Right lobe of liver (tissue), 6 donors: ENCODE measurements at places on chromosomes 1 and 21. TPM values are rescaled to one million over a fixed set of nuclear protein-coding genes. Genes with fewer than 3 reads are reported as not detected.

The COL24A1 gene
- total RNA-seq: not detected

The RGS16 gene
- 0.87 TPM for total RNA-seq

- DNase-seq: no peak
These were observed 63.2 kb downstream of the FOXD2 start for GRCh38 chr1:47501069-47501468.

DNA sequence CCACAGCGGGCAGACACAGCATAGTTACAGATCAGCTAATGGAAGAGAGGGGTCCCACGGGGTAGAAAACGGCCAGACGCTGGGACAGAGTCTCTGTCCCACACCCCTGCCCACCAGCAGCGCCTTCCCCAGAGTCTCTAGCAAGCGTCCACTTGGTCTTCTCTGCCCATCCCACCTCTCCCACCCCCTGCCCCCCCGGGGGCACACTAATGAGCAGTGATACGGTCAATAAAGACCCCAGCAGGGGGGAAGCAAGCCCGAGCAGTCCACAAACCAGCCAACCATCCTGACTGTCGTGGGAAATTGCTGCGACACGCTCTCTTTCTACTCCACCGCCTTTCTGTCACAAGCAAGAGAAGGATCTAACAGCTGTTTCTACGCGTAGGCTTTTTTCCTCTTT lies 374.7 kb downstream of the NPHP4 start:
- DNase-seq: no peak

GRCh38 chr1:116115476-116116439 lies 4.6 kb downstream of the MAB21L3 start:
- DNase-seq: no peak

GRCh38 chr1:31460027-31460426 lies 47.0 kb downstream of the SERINC2 start:
- no peak for DNase-seq

- DNase-seq: no peak
These were observed 52.7 kb downstream of the DIRAS3 start for GRCh38 chr1:67997746-67998145.

DNA sequence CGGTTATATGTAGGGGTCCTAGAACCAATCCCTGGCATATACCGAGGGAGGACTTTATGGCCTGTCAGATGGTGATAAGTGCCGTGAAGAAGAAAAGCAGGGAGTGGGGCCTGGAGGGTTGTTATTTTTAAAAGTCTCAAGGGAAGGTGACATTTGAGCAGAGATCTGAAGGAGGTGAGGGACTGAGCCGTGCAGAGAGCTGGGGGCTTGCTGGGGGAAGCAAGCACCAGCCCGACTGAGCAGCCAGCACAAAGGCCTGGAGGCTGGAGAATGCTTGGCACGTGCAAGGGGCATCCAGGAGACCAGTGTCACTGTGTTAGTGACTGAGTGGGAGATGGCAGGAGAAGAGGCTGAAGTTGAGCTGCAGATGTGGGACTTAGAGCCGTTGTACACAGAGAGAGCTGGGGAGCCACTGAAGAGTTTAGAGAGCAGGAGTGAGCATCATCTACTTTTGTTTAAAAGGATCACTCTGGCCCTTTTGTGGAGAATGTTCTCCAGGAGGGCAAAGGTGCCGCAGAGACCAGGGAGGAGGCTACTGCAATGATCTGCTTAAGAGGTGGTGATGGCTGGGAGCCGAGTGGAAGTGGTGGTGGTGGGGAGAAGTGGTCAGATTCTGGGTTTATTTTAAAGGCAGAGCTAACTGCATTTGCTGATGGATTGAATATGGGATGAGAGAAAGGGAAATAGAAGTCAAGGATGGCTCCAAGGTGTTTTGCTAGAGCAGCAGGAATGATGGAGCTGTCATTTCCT lies 31.2 kb downstream of the PTPRU start:
- DNase-seq: no peak

GRCh38 chr1:57404884-57405283 lies 19.0 kb downstream of the DAB1 start:
- no peak for DNase-seq

DNA sequence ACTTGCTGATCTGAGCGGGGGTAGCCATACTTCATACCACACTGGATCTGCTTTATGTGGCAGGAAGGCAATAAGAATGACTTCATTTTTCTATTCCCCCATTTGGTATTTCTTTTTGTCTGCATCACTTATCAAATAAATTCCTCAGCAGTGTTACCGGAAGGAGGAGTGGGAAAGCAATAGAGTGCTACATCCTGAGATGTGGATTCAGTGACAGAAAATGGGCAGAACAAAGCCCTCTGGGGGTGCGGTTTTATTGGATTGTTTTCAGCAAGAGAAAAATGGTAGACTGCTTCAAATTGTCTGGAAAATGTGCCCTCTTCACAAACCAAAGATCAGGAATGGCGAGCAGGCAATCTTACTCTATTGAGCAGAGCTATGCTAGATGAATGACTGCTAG lies 751.9 kb upstream of the NEGR1 start:
- no peak for DNase-seq

DNA sequence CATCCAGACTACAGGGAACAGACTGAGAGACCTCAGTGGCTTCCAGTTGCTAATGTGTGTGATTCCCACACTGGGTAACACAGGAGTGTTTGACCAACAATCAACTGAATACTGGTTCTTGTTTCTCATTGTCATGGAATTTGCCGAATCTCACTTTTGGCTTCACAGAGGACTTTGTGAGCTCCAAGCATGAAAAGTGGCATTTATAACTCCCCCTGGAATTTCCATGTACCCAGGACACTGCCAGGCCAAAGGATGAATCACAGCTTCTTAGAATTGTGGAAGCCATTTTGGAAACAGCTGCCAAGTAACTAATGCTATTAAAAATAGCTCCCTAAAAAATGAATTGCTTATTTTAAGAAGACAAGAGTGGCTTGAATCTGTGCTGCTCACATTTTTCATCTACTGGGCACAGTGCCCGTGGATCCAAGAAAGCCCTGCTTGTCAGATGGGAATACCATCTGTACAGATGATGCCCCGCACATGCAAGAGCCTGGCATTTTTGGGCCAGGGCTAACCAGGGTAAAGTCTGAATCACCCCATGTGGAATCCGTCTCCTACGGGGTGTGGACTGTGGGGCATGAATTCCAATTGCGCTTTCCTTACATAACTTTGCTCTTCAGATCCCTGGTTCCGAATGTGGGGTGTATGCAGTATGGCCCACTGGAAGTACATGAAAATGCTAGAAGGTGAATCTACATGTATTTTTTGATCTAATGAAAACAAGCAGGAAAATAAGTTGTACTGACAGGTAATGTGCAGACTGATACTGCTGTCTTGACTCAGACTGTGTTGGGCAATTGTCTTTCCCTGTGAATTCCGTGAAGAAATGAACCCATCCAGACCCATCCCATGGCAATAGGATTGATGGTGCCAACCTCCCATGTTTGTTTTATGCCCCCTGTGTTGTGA lies 487.3 kb downstream of the SIPA1L2 start:
- DNase-seq: no peak

GRCh38 chr1:52727956-52728656 lies 1.9 kb downstream of the ZYG11B start:
- DNase-seq: no peak

DNA sequence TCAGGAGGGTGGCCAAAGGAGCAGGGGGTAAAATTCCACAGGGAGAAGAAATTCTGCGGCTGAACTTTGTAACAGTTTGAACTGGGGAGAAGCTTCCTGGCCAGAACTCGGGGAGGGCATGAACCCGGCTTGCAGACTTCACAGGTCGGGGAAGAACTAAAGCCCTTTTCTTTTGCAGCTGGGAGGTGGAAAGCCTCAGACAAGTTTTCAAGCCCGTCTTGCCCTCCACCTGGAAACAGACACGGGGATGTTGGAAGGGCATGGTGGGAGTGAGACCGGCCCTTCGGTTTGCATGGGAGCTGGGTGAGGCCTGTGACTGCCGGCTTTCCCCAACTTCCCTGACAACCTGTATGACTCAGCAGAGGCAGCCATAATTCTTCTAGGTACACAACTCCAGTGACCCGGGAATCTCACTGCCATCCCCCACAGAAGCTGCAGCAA lies 11.3 kb downstream of the THEM4 start:
- DNase-seq: no peak

- no peak for DNase-seq
These were observed 159.0 kb downstream of the CASZ1 start for GRCh38 chr1:10637400-10637799.
